Stimulated activated CD4-positive, alpha-beta T cell treated with anti-CD3 and anti-CD28 coated beads, Interleukin-12 subunit alpha, Interleukin-12 subunit beta, amount 100 ng/mL, for 4 hours (primary cell): ENCODE measurements at places on chromosomes 1 and 21.

GRCh38 chr1:43565600-43566360 is 35.1 kb downstream of the PTPRF start:
- DNase-seq = peak; percentile 18

- no peak for DNase-seq
Observed at GRCh38 chr1:44602634-44603628, 71.3 kb downstream of the TMEM53 start.

DNA sequence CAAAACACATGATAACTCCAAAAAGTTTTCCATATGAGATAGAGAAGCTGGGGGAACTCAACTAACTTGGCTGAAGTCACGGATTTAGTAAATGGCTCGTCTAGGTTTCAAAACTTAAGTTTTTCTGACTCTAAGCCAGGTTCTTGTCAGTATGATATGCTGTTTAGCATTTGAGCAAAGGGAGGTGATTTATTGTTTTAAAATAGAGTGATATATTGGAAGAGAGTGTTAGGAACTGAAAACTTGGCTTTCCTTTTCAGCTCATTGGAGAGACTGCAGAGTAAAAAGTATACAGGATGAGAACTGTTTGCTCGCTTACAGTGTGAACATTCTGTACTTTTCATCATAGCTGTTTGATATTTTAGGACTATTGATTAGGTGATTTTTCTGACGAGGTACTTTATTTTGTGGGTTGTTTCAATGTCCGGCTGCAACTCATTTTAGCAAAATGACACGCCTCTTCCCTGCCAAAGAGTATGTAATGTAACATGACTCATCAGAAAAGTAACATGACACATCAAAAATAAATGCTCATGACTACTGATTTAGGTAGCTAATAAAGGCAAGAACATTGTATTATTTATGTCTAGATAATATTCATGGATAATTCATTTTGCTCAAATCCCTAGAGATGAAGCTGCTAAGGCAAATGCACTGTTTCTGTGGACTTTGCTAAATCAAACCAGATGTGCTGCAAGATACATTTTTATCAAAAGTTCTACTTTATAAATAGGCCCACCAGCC is 355.1 kb downstream of the GPATCH2 start:
- no peak for DNase-seq

DNA sequence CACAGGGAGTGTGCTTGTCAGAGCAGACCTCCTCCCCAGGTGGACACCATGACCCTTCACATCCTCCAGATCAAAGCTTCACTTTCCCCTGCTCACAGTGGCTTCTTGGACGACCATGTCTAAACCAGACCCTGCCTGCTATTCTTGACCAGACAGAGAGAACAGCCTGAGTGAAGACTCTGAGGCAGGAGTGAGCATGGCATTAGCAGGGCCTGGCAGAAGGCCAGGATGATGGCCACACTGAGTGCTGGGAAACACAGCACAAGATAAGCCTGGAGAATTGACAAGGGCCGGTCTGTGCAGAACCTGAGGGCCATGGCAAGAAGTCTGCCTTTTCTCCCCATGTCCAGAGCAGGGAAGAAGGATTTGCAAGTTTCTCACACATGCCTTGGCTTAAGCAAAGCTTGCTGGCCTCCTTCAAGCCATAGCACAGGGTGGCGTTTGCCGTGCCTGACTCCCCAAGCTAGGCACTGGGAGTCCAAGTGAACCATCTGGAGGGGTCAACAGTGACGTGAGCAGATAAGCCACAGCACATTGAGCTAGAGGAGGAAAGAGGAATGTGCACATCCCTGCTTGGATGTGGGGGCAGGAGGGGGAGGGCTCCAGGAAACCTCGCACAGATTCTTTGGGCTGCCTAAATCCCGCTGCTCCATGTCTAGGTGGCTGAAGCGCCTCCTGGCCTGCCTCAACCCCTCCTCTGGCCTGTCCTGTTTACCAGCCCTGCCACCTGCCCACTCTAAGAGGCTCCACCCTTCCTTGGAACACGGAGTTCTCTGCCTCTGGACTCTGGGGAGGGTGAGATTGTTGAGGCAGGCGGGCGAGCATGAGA is 87.1 kb downstream of the CD58 start:
- DNase-seq = no peak

- DNase-seq = no peak
Observed at GRCh38 chr1:175604039-175604941, 139.1 kb downstream of the TNR start.
